Chondrocyte (in vitro differentiated cells): ENCODE measurements at places on chromosomes 1 and 21.
A peak's percentile ranks its signal among the peaks of the same experiment; 100 is the strongest.

DNA sequence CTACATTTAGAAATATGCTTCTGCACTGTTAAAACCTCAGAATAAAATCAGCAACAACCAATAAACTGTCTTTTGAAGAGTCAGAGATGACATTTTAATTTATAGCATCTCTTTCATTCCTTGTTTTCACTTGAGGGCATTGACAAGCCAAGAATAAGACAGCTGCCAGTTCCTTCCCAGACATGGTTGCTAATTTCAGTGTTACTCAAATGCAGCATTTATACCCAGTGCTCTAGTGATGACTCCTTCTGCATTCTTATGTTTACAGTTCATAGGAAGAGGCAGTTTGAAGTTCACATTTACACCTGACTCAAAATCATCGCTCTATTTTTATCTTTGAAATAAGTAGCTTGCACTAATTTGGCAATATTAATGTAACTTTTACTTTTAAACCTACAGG lies 44.9 kb downstream of the PLA2G4A start:
- DNase-seq: no peak

GRCh38 chr1:43622471-43622870 lies 27.5 kb upstream of the KDM4A start:
- peak; percentile 27 for DNase-seq

GRCh38 chr1:44946725-44947062 lies 39.7 kb downstream of the EIF2B3 start:
- no peak for DNase-seq

GRCh38 chr1:119743776-119744597 lies 24.7 kb downstream of the HMGCS2 start:
- no peak for DNase-seq

DNA sequence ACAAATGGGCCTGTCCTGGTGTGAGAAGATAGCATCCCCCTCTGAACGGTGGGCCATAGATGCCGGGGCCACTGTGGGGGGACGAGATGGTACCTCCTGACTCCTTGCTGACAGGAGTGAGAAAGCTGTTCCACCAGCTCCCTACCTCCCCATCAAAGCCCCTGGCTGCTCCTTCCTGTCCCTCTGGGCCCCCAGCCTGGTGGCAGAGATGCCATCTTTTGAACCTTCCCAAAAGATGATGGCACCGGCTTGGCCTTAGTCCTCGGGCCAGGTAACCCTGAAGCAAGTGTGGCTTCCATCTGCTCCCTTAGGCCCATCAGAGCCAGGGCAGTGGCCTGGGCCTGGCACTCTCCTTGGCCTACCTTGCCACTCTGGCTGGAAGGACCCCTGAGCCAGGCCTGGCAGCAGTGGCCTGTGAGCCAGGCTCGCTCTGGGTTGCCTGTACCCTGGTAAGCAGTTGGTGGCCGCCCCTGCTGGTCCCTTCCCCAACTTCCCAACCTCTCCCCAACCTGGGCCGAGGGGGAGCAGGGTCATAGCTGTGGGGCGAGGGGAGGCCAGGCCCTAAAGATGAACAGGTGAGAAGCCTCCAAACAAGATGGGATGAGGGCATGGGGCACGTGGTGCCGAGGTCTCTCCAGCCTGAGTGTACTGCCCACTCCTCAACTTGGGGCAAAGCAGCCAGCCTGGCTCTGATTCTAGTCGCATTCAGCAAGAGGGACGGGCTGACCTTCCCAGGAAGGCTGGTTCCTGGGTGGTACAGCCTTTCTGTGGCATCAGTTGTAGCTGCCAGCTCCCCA lies 34.7 kb downstream of the ZBTB17 start:
- DNase-seq: no peak

DNA sequence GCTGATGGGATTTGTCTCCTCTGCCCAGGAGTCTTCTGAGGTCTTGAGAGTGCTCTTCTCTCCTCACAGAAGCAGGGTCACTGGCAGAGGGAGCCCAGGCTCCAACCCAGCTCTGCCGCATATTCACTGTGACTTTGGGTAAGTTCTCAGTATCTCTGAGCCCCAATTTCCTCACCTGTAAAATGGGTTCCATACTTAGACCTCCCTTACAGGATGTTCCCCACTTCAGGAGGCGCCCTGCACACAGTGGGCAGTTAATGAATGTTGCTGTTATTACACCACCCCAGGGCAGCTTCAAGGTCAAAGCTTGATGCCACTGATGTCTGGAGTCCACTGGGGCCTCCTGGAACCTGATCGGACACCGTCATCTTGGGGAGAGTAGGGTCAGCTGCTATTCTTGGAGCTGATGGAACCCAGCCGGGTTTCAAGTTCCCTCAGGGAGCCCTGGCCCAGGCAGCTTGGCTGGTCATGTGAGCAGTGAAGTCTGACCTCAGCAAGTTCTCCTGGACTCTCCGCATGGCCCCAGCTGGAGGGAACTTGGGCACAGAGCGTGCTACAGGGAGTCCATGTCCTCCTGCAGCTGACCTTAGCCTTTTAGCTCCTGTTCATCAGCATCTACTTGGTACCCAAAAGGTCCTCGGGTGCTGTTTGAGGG lies 21.8 kb downstream of the COA7 start:
- DNase-seq: no peak

GRCh38 chr1:15023205-15023604 lies 130.3 kb upstream of the TMEM51 start:
- no peak for DNase-seq

GRCh38 chr1:30253807-30254440 lies 469.5 kb downstream of the MATN1 start:
- DNase-seq: peak; percentile 66

- DNase-seq: no peak
Observed at GRCh38 chr1:114219172-114219868, 65.7 kb upstream of the SYT6 start.

DNA sequence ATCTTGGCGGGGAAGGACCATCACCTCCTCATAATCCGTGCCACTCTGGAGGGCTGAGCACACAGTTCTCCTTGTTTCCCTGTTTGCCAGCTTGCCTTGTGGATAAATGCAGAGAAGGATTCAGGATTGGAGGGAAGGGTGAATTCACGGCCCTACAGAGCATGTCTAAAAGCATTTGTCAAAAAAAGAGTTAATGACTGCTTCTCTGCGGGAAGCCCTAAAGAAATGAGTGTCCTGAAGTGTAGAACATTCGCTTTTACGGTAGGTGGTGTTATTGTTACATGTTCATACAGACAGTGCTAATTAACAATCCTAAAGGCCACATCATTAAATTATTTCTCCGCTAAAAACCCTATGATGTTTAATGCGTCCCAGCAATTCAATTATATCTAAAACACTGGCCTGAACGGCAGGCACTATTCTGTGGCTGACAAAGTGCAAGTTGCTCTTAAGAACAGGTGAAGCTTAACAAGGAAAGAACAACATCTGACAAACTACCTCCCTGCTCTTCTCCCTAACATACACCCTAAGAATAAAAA lies 112.3 kb upstream of the NFIA start:
- no peak for DNase-seq

GRCh38 chr1:58000116-58000515 lies 546.4 kb downstream of the OMA1 start:
- DNase-seq: no peak

DNA sequence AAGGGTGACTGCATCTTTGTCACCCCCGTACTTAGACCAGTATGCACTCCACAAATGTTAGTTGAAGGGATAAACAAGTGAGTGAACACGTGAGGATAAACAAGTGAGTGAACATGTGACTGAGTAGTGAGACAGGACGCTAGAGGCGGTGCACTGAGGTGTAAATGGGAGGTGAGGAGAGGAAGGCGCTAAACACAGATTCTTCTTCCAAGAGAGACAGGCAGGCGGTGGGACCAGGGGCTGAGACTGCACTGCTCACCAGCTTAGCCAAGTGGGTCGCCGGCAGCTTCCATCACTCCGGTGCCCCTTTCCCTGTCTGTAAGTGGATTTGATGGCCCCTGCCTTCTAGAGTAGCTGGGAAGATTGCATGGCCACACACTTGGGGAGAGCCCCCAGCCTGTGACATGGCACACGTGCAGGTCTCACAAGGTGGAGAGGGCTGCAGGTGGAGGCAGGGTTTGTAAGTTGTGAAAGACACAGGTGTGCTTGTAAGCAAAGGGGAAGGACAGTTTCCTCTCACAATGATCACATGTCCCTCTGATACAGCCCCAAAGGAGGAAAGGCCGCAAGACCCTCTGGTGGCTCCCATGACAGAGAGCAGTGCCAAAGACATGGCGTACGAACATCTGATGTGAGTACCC lies 47.5 kb upstream of the EFHD2 start:
- no peak for DNase-seq

DNA sequence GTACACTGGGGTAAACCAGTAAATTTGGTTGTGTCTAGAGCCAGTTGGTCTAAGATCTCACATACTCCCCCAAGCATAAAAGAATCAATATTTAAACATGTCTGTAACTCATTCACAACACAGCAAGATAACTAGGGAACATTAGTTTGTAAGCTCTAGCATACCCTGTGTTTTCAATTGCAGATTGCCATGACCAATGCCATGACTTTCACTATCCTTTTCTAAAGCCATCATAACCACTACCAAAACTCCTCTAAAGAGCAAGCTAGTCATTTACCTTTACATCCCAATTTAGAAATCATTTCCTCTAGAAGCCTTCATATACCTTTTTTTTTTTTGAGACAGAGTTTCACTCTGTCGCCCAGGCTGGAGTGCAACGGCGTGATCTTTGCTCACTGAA lies 56.5 kb upstream of the PLA2G4A start:
- DNase-seq: no peak

GRCh38 chr1:5099558-5099957 lies 445.1 kb downstream of the AJAP1 start:
- DNase-seq: no peak

GRCh38 chr1:82162486-82163420 lies 362.0 kb downstream of the ADGRL2 start:
- DNase-seq: no peak

DNA sequence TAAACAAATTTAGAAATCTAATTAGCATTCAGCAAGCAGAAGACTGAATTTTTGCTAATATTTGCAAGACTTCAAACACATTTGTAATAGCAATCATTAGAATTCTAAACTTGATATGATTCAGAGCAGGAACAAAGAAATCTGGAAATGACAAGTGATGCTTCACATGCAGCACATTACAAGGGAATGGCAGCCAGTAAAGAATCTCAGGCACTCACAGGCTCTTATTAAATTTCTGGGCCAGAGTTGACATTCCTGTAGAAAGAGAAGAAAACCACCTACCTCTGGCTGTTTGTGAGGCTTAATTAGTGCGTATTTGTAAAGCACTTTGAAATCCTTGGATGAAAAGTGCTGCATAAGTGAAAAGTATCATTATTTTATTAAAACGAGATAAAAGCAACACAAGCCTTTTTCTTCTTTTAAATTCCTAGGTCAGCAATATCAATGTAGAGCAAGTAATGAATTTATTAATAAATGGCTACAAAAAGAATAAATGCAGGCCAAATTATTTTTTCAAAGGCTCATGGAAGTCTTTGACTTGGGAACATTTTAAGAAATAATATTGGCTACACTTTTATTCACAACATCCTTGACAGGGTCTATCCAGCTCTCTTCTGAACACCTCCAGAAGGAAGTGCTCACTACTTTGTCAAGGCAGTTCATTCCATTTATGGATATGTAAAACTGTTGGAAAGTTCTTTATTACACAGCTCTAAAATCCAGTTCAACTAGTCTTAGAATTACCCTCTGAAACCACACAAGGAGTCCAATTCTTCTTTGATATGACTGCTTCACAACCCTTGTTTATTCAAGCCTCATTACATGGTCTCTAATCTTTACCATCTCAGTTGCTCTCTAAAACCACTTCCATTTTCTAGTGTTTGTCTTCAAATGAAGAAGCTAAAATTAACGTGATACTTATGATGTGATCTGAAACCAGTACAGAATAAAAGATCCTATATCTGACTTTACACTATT lies 32.1 kb upstream of the SCYL3 start:
- DNase-seq: no peak

GRCh38 chr1:180560200-180560867 lies 1.6 kb downstream of the OVAAL start:
- no peak for DNase-seq

- no peak for DNase-seq
Observed at GRCh38 chr1:114482585-114482984, 28.4 kb downstream of the TRIM33 start.

- no peak for DNase-seq
Observed at GRCh38 chr1:101905283-101905835, 91.4 kb downstream of the OLFM3 start.

DNA sequence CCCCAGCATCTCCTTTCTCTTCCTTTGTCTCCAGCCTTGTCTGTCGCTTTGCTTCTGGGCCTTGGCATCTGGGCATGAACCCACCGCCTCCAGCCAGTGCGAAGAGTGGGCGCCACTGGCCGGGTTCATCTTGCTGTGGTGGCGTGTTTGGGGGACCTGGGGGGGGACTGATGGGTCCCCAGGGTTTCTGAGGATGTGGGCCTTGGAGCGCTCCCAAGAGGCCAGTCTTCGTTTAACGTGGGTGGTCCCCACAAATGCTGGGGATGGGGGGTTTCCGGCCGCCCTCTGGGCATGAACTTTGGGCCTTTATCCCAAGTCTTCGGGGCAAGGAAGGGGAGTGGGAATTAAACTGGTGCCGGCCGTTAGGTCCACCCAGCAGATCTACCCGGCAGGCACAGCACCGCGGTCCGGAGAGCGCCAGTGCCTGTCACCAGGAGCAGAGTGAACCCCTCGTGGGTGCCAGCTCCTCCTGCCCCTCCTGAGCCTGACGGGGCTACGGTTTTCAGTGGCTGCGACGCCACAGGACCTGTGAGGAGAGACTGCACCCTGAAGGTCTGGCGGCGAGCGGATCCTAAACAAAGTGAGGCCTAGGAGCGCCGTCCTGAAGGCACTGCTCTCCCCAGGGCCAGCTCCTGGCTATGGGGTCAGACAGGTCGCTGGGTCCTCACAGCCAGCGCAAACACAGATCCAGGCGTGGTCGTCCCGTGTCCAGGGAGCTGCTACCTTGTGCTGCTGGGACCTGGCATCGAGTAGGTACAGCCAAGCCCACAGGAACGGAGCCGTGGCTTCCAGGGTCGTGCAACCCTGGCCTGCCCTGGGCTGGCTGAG lies 12.1 kb upstream of the C1orf174 start:
- DNase-seq: peak; percentile 73

DNA sequence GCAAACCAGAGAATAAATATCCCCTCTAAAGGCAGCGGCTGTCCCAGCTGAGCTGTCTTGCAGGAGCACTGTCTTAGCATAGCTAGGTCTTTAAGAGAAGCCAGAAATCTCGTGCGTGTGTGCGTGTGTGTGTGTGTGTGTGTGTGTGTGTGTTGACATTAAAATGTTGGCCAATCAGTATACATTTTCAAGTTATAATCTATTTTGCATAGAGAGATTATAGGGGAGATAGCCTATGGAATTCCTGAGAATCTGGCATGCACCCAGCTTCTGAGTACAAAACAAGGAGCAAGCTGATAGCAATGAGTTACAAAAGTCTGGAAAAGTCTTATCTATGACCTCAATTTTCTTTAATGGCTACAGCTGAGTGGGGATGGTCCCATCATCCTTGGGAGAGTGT lies 17.7 kb downstream of the METTL13 start:
- DNase-seq: no peak

GRCh38 chr1:25096307-25097150 lies 135.8 kb downstream of the SYF2 start:
- DNase-seq: no peak

- DNase-seq: no peak
Observed at GRCh38 chr1:93000751-93001175, 39.5 kb upstream of the DIPK1A start.

GRCh38 chr1:81463936-81464837 lies 336.5 kb upstream of the ADGRL2 start:
- DNase-seq: no peak

- DNase-seq: no peak
Observed at GRCh38 chr1:208844158-208844557, 600.0 kb upstream of the PLXNA2 start.
